ENCODE measurements at places on chromosomes 6 and 20.
A peak's percentile ranks its signal among the peaks of the same experiment; 100 is the strongest.

DNA sequence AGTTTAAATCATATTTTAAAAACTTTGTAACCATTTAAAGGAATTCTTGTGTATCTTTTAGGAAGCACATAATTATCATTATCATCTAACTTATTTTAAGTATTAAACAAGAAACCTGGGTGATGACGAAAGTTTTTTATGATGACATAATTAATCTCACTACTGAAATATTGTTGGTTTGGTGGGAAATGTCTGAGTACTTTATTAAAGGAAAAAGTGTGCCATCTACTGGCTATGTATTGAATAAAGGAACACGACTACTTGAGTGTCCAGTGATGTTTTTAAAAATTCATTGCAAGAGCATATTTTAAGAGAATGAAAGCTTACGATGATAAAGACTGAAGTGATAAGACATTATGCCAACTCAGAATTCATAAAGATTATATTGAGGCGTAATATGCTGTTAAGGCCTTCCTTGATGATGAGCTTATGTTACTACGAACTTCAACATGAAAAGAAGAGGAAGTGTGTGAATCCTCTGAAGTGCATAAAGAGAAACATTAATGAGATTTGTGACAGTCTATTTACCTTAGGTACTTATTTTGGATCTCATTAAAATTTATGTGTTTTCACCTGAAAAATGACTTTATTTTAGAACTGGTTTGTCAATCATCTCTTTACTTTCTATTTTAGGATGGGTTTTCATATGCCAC is 12.0 kb upstream of the TRMT11 start:
- peak; percentile 80 for DNase-seq

- no peak for DNase-seq
Observed at GRCh38 chr6:1849691-1850090, 240.0 kb downstream of the FOXC1 start.

GRCh38 chr6:30562470-30563425 is 5.7 kb downstream of the PRR3 start:
- DNase-seq, result no peak

DNA sequence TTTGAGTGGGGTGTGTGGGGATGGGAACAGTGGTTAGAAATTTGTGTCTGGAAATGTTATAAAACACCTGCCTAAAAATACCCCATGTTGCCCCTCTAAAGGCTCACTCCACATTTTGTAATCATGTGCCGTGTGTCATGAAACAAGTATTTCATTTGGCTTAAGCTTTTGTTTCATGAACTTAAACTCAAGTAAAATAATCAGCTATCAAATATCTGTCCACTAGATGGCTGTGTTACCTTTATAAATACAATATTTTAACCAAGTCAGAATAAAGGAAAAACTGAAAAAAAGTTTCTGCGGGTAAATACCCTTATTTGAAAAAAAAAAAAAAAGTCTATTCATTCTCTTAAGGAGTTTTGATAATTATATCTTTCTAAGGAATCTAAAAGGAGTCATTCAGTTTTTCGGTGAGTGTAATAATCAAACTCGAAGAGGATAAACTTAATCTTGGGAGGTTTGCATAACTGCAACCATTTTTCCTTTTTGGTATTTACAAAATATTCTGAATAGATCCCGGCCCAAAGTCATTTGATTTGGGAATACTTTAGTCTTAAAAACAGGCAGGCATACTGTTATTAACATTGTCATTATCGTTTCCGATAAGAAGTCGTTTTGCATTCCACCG is 29.9 kb upstream of the MTRF1L start:
- DNase-seq, result peak; percentile 53

DNA sequence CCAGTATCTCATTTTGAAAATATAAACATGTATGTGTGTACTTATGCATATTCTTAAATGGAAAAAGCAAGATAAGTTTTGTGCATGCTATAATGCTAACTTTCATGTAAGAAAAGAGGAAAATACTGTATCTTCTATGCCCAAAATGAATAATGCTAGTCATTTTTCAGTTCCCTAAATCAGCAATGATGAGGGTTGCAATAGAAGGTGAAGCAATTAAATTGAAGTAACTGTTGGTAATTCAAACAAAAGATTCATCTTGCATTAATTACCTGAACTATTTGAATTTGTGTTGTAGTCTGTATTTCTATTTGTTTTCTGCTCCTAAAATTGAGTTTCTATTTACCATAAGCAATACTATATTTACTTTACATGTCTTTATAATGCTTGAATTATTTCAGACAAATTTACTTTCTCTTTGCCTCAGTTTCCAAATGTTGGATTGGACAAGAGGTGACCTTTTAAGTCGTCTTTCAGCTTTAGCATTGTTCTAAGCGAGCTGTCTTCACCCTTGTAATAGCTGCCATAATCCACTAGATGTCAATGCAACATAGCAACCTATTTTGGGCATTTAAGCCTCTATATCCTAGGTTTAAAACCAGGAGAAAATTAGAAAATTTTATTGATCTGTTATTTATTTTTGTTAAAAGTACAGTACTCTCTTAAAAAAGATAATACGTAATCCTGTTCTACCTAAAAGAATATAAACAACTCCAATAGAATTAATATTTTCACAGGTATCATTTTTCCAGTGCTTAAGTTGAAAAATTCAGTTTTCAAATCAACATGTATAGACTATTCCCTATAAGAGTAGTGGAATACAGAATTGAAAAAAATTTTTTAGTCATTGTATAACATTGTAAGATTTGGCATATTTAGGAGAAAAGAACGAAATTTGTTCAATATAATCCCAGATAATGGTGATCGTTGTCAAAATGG is 52.3 kb upstream of the IFNGR1 start:
- peak; percentile 77 for DNase-seq

- DNase-seq, result no peak
Observed at GRCh38 chr20:61562897-61563504, 310.9 kb downstream of the CDH4 start.

DNA sequence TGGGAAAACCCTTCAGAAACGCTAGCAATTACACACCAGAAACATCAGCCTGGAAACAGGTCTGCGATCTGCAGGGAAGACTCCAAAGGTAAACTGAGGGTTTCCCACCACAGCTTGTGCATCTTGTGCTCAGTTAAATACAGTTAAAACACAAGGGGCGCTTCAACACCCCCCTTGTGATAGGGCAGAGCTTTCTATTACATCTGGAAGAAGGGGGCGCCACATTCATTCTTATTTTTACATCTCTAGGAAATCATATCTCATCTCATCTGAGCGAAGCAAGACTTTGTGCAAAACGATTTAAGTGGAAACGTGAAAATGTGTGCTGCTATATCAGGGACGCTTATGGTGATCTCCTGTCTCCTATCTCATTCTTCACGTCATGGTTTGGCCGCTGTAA is 58.5 kb downstream of the PRND start:
- DNase-seq, result no peak

DNA sequence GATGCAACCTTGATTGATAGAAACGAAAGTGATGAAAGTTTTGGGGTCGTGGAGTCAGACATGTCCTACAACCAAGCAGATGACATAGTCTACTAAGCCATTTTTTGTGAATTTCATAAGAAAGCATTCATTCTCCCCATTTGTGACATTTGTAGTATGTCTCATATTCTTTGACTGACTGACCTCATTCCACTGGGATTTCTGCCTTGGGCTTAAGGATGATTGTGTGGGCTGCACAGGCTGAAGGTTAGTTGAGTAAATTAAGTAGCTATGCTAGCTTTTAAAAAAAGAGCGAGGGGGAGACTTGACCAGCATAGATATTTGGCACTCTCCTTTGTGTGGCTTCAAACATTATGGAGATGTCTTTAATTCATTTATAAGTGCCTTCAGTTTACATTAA is 28.9 kb downstream of the STMND1 start:
- DNase-seq, result no peak

DNA sequence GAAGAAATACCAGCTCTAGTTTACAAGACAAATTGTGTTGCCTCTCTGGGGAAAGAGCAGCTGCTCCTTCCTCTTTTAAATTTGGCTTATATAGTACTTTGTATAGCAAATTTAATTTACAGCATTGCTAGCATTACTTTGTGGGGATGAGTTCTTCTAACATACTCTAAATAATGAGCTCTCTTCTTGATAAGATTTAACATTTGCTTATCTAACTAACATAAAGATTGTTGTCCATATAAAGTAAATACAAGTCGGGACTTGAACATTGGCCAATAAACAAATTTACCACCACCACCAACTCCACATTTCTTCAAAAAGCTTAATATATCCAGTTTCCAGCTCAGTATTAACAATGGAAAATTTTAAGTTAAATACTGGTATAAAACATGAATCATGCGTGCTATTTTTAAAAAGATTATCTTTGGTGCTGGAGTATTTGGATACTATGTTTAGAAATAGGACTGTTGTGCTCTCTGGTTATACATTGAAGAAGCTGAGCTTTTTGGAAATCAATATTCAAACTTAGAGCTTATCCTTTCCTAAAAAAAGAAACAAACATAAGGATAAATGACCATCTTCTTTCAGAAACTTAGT is 1146.9 kb upstream of the GJE1 start:
- DNase-seq, result no peak

DNA sequence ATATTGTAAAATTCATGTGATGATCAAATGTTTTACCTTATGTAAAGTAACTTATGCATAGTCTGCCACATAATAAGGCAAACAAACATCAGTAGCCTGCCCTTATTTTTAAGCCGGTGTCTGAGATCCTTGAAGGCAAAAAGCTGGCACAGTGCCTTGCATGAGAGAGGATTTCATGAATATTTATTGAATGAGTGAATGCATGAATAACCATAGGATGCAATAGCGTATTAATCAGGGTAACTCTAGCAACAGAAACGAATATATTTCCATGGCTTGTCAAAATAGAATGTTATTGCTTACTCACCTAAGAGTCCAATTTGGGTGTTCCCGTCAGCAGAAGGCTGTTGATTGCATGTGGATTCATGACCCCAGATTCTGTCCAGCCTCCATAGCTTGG is 34.9 kb downstream of the BTBD3 start:
- DNase-seq, result peak; percentile 73

GRCh38 chr20:19764207-19764606 is 6.1 kb downstream of the RIN2 start:
- DNase-seq, result no peak

GRCh38 chr20:60512443-60512842 is 554.2 kb downstream of the CDH26 start:
- DNase-seq, result no peak

DNA sequence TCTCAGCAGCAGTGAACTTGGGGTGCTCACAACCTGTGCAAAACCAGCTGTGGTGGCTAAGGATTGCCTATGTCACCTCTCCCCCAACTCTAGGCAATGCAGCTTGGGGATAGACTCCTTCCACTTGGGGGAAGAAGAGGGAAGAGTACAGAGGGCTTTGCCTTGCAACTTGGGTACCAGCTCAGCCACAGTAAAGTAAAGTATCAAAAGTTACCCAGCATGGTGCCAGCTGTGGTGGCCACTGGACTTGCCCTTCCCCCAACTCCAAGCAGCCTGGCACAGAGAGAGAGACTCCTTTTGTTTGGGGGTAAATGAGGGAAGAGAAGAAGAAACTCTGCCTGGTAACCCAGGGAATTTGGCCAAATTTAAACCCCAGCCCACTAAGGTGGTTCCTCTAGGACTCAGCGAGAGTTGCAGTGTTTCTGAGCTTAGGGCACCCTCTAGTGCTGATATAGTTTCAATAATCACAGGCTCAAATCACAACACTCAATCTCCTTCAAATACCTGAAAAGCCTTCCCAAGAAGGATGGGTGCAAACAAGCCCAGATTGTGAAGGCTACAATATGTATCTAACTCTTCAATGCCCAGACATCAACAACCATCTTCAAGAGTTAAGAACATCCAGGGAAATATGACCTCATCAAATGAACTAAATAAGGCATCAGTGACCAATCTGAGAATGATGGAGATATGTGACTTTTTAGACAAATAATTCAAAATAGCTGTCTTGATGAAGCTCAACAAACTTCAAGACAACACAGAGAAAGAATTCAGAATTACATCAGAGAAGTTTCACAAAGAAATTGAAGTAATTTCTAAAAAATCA is 7.6 kb upstream of the DEFB129 start:
- peak; percentile 34 for DNase-seq

DNA sequence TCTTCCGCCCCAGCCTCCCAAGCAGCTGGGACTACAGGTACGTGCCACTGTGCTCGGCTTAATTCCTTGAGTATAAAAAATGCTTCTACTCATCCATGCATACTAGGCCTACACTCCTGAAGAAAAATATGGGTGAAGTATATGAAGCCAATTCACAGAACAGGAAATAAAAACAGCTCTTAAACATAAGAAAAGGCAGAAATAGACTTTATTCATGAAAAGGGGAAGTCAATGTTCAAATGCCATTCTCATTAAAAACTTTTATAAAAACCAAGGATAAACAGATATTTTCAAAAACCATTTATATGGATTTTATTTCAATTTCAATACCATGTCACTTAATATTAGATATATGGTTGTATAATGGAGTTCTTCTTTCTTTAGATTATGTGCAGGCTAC is 18.3 kb downstream of the SERPINB9 start:
- no peak for DNase-seq

GRCh38 chr20:19761841-19762240 is 3.8 kb downstream of the RIN2 start:
- no peak for DNase-seq

GRCh38 chr6:119267126-119267905 is 82.2 kb downstream of the MAN1A1 start:
- DNase-seq, result no peak
